ENCODE measurements at places on chromosomes 3 and 15.

DNA sequence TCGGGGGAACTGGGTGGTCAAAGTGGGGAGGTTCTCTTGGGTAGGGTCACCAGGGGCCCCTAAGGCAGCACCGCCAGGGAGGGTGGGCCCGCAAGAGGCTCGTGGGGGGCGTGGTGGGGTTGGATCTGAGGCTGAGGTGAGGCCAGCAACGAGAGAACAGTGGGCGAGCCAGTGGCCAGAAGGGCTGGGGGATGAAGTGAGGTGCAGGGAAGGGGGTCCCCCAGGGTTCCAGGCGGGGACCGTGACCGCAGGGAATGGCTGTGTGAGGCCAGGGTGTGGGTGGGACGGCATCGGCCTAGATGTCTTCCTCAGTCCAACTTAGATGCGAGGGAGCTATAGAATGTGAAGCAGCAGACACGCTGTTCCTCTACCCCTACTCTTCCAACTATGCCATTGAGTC is 78.2 kb downstream of the SNRK start:
- DNase-seq, result no peak

DNA sequence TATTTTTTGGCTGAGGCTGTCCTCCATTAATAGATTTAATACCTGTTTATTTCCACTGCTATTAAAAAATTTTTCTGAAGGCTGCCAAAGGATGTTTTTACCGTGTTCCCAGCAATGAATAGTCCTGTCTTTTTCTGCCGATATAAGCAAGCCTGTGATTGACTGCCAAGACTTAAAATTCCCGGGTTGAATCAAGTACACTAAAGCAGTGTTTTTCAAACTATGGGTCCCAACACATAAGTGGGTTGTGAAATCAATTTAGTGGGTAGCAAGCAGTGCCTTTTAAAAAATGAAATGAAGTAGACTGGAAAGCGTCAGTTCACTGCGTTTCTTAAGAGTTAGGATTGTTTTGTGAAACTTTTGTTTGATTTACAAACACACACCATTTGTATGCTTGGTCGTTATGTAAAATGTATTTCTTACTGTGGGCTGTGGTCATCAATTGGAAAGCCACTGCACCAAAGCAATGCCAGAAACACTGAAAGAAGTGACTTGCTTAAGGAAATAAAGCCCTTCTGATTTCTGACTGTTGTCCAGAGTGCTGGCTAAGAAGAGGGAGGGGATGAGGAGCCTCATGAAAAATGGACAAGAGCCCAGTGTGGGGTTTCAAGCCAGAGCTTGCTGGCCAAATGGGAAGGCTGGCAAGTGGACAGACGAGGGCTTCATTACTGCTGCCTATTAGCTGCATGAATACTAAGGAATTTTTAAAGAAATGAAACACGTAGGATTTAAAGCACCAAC is 206.0 kb downstream of the THRB start:
- DNase-seq, result no peak

DNA sequence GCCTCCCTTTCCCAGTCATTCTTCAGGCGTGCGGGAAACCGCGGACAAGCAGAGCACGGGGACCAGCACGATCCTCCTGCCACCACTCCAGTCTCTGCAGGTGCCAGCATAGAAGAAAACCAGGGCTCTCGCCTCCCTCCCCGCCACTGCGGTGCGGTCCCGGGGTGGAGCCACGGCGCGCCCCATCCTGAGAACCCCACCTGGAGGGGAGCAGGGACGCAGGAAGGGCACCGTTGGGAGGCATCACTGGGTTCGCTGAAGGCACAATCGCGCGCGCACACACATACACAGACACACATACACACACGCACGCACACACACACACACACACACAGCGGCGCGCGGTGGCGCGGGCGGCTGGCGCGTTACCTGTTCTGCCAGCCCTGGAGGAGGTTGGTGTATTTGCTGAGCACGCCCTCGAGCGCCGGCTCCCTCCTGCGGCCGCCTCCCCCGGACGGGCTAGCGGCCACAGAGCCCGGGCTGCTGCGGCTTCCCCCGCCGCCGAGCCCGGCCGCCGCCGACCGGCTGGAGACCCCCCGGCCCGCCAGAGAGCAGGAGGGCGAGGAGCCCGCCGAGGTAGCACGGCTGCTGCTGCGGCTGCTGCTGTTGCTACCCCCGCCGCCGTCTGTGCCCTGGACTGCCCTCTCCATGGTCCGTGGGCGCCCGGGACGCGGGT is 394 bp downstream of the OSBPL10 start:
- no peak for DNase-seq

- DNase-seq, result no peak
Observed at GRCh38 chr15:79989682-79990081, 18.7 kb upstream of the BCL2A1 start.

GRCh38 chr15:57213862-57214261 is 162.4 kb upstream of the CGNL1 start:
- no peak for DNase-seq

- no peak for DNase-seq
Observed at GRCh38 chr15:69297642-69298353, 914 bp upstream of the PAQR5 start.

DNA sequence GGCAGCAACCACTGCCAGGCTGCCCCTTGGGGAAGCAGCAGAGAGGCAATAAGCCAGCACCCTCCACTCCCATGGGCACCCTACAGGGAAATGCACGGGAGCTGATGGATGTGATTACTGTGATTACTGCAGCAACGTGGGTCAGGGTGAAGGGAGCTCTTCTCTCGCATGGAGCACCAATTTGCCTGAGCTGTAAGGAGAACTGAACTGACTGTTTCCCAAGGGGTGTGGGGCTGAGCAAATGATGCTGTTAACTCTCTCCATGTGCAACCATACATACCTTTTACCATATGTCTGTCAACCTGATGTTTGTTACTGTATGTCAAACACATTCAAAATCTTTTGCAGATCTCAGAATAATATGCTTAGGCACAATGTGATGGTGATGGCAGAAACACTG is 680.6 kb downstream of the SQOR start:
- no peak for DNase-seq

GRCh38 chr15:76577879-76578512 is 241.4 kb downstream of the ISL2 start:
- DNase-seq, result no peak

- DNase-seq, result no peak
Observed at GRCh38 chr3:131387796-131388489, 6.4 kb downstream of the NUDT16 start.

DNA sequence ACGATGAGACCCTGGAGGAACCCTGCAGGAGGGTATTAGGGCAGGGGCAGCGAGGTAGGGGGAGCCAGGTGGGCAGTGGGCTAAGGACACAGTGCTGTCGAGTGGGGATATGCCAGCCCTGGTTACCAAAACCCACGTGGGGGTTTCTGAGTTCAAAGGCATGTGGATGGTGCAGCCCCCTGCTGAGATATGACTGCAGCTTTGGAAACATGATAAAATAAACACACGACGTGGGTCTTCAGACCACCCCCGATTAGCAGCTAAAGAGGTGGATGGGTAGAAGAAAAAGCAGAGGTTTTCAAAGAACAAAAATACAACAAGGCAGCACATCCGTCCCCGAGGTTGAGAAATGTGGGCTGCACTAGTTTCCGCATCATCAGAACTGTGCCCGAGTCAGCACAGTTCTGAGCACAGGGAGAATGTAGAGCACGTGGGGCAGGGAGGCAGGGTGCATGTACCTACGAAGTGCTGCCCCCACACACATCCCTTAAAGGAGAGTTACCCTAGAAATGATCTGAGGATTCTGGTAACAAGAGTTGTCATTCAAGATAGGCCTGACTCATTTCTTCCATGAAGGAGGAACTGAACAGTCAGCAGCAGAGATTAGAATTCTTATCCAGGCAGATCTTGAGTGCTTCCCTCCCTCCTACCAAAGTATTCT is 121.3 kb downstream of the RPLP1 start:
- no peak for DNase-seq

DNA sequence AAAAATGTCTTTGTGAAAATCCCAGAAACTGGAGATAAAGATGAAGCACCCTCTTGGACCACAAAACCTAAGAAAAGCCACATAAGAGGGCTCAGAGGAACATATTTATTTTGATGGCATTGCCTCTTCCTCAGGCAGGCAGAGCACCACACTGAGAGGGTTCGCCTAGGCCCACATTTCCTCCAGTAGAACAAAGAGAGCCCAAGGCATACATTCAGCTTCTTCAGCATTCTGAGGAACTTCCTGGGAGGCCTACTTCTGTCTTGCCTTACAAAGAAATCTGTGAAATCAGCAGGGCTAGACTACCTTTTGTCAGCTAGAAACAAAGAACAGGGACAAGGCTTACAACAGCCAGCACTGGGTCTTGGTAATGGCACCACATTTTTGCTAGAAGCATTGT is 1325.3 kb downstream of the SI start:
- DNase-seq, result no peak

DNA sequence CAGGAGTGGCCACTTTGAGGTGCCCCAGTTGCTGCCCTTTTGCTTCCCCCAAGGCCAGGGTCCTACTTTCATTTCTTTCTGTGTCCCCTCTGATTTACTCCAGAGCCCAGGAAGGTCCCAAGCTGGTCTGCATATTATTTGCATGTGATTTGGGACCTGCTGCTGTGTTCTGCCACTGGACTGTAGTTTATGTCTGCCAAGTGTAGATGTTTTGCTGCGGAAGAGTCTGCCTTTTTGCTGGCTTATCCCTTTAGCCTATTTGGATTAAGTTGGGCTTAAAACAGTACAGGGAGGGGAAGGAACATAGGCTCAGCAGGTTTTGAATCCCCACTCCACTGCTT is 21.4 kb downstream of the NOX5 start:
- no peak for DNase-seq

DNA sequence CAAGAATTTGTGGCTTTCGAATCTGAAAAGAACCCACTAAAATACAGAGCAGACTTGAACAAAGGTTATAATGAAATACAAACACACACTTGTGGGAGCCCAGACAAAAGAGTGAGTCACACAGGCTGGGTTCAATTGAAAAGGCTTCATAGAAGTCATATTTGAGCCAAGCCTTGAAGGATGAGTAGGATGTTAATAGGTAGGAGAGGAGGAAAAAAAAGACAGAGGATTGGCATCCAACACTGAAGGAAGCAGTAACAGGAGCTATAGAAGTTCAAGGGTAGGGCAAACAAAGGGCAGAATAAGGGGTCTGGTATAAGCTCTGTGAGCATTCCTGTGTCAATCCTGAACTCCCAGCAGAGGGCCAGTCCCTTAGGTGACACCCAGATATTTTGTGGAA is 325.4 kb downstream of the FOXP1 start:
- peak; percentile 26 for DNase-seq

- no peak for DNase-seq
Observed at GRCh38 chr3:194588741-194589140, 44.5 kb downstream of the TMEM44 start.

GRCh38 chr3:184884359-184885017 is 72.5 kb downstream of the VPS8 start:
- no peak for DNase-seq

DNA sequence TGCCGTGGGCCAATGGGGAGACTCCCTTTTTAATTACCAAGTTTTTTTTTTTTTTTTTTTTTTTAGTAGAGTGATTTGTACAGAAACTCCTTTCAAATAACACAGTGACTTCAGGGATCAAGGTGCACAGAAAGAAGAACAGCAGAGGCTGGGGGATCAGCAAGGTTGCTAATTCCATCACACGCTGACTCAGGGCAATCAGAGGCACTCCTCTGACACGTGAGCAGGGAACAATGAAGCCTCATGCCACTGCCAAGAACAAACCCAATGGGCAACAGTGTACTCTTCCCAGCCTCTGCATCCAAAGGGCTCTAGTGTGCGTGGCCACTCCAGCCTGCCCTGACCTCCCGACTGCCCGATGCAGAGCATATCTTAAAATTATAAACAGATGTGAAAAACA is 186.7 kb upstream of the WNT5A start:
- no peak for DNase-seq

GRCh38 chr15:83898361-83898760 is 244.4 kb downstream of the ADAMTSL3 start:
- DNase-seq, result no peak

- no peak for DNase-seq
Observed at GRCh38 chr3:35335703-35336102, 303.6 kb upstream of the ARPP21 start.

GRCh38 chr15:58454950-58455401 is 23.2 kb downstream of the LIPC start:
- DNase-seq, result no peak

DNA sequence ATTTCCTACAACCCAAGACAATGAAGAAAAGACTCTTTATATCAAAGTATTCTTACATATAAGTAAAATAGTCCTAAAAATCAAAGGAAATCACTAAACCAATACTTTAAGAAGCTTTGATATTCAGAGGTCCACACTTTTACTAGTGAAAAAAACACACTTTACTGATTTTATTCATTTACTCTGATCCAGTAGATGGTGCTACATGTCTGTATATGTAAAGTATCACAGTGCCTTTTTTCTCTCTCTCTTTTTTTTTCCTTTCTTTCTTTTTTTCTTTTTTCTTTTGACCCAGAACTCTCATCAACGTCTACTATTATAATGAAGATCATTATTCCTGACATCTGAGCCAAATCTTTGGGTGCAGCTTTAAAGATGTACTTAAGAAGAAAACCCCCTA is 10.8 kb upstream of the CCDC39 start:
- DNase-seq, result no peak

GRCh38 chr3:13483286-13483685 is 3.2 kb downstream of the HDAC11 start:
- DNase-seq, result no peak

- DNase-seq, result no peak
Observed at GRCh38 chr15:59751552-59752413, 62.7 kb upstream of the BNIP2 start.

- DNase-seq, result no peak
Observed at GRCh38 chr15:89129123-89129815, 41.0 kb downstream of the ABHD2 start.

DNA sequence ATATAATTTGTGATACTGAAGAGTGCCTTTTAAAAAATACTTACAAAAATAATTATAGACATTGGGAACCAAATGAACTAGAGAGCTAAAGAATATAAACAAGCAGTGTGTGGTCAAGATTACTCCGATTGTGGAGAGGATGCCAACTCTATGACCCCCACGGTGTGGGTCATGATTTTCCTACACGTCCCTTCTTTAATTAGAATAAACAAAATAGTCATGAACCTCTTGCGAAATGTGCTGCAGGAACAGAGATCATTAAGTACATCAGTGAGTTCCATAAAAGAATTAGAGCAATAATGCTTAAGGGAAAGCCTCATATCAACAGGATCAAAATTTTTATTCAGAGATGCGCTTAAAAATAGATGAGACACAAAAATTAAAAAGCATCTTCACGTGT is 476.6 kb upstream of the ROBO1 start:
- peak; percentile 4 for DNase-seq

DNA sequence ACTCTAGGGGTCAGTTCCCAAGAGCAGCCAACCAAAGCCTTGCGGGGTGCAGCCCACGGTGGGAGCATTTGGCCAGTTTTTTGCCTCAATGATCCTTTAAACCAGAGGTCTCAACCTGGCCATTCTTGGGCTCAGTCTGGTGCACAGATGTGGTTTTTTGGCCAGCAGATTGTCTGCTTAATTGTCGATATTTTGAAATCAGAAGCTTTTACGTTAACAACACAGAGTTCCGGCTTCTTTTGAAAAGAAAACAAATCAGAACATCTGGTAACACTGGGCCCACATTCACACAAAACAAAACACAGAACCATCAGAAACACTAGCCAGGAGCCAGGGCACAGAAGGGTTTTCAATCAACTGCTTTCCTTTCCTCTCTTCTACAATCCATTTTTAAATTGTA is 127.7 kb downstream of the XXYLT1 start:
- DNase-seq, result no peak

Data from BJ (cell line).